ENCODE measurements at places on chromosomes 6 and 20. TPM values are rescaled to one million over a fixed set of nuclear protein-coding genes. Genes with fewer than 3 reads are reported as not detected.

- no peak for DNase-seq
These were observed 55.7 kb downstream of the PTPN1 start for GRCh38 chr20:50565871-50566270.

DNA sequence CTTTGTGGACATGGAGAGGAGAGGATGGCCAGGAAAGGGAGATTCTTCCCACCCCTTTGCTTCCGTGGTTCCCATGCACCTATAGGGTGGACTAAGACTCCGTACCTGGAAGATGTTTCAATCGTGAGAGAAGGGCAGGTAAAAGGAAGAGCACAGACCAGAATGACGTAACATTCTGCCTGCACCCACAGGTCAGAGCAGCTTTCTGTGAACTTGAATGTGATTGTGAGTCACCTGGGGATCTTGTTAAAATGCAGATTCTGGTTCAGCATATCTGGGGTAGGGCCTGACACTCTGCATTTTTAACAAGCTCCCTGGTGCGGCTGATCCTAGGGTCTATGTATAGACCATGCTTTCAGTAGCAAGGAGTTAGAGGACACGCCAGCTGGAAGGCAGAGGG is 164.1 kb upstream of the SGK1 start:
- DNase-seq = no peak

The SLA2 gene
- not detected for total RNA-seq

DNA sequence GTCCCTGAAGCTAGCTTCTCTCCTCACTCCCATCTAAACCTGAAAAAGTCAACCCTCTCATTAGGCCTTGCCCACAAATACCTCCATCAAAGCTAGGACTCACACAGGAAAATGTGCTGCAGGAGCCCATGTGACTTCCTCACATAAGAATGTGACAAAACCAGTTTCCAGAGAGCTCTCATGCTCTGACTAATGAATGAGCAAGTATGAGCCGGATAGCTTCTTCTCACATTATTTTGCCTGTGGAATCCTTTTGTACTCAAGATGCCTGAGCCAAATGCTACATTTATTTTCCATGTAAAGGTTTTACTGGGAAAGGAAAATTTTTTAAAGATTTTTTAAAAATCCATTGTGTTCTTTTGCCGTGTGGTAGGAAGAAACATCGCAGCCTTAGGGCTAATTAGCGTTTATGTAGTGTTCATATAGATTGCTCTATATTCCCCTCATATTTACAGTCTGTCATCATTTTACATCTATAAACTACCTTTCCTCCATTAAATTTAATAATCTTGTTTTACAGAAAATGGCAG is 68.6 kb upstream of the CCN6 start:
- peak; percentile 62 for DNase-seq

GRCh38 chr6:28944412-28944865 is 20.7 kb upstream of the TRIM27 start:
- DNase-seq = peak; percentile 84

The DEFB118 gene
- not detected for total RNA-seq

DNA sequence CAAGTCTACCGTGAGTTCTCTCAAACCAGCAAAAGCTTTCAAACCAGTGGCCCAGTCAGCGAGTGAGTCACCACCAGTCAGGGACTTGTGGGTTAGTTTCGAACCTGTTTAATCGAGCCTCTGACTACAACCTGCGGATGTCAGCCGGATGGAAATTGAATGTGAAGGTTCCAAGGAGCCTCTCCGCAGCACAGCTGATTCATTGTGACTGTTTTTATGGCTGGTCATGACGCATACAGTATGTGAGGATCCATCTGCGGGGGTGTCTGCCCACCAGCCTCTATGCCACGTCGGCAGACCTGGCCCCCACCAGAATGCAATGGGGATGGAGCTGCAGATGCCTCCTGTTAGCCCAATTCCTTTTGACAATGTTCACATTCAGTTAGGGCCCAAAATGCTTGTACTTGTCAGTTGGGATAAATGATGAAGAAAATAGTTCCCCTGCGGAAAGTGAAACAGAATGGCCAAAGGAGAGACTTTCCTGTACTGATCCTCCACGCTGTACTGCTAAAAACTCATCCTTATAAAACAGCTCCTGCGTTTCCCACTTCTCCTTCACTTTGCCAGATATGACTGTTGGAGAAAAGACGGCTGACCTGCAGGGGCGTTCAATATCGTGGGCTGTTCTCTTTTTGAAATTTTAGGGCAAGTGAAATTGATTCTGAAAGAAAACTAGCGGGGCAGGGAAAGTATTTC is 206.6 kb downstream of the TFAP2B start:
- DNase-seq = no peak

DNA sequence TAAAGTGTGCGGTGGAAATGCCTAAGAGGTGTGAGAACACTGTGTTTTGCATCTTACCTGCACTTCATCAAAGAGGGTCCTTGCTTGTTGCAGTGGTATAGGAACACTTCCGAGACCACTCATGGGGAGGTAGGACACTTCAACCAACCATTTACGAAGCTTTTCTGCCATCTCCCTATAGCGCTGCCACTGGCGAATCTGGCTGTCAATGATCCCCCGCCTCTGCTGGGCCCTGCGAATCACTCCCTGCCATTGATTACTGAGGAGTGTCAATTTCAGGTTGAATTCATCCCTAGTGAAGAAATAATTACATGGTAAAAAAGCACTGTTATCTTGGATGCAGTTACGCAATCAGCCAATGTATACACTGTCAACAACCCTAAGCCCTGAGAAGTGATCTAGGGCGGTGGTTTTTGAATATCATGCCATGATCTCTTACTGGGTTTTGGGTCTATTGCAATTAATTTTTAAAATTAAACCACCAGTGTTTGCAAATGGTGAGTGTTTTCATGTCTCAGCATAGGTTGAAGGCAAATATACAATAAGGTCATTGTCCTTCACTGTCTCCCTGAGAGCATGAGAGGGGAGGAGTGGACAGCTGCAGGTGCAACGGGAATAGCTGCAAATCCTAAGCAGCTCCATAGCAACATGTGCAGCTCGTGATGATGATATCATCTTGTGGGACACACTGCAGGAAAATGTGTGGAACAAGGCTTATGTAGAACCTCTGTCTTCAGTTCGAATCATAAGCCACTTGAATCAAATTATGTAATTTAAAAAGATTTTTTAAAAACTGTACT is 400.6 kb downstream of the ESR1 start:
- DNase-seq = no peak

The MUC22 gene
- total RNA-seq = not detected

GRCh38 chr6:107976155-107976783 is 18.3 kb upstream of the SEC63 start:
- no peak for DNase-seq

GRCh38 chr6:121940728-121941127 is 458.7 kb upstream of the HSF2 start:
- DNase-seq = peak; percentile 84

DNA sequence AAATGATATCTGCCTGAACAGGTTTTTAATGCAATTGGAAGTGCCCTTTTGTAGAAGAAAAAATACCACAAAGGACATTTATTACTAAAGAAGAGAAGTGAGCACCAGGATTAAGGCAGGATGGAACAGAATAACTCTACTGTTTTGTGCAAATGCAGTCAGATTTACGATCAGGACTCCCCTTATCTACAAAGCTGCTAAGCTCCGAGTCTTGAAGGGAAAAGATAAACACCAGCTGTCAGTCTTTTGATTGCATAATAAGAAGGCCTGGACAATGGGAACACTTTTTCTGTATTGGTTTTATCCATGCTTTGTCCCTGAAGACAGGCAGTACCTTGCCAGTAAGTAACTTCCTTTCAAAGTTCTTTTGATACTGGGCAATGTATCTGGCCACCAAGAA is 797.9 kb upstream of the SLC35B3 start:
- peak; percentile 6 for DNase-seq

GRCh38 chr20:62749851-62750445 is 41.3 kb downstream of the NTSR1 start:
- no peak for DNase-seq

The ROS1 gene
- 0.32 TPM for total RNA-seq

Data from fibroblast of villous mesenchyme (primary cell).